ENCODE measurements at places on chromosomes 4 and X.

DNA sequence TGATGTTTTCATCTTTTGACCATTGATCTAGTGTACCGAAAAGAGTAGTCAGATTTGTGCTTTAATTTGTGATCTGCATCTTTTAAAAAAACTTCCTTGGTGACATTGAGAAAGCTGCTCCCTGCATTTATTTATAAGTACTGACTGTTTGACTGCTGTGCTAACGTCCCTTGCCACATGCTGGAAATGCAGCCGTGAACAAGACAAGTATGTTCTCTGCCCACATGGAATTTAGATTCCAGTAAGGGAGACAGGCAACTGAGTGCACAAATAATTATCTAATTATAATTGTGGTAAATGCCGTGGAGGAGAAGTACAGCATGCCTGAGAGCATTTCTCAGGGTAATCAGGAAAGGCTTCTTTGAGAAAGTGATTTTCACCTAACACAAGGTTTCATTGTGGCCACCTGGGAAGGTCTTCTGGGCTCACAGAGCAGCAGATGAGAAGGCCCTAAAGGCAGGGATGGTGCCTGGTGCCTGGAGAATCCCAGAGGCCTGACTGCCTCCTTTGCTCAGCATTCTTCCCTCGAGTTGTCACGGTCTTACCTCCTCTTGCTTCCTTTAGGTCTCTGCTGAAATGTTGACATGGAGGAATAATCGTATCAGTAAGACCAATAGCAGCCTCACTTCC lies 55.8 kb downstream of the PTTG2 start:
- peak; percentile 5 for DNase-seq

DNA sequence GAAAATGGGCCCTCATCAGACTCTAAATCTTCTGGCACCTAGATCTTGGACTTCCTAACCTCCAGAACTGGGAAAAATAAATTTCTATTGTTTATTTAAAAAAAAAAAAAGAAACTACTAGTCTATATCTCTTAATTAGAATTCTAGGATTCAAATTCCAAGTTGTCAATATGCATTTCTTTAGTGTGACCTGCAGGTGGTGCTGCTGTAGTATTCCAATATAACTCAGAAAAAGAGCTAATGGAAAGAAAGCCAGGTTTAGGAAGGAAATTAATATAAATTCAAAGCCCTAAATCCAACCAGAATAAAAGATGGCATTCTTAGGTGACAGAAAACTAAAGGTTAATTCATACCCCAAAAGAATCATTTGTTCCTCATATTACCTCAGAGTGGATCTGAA lies 80.0 kb upstream of the NALF2 start:
- DNase-seq, result no peak

DNA sequence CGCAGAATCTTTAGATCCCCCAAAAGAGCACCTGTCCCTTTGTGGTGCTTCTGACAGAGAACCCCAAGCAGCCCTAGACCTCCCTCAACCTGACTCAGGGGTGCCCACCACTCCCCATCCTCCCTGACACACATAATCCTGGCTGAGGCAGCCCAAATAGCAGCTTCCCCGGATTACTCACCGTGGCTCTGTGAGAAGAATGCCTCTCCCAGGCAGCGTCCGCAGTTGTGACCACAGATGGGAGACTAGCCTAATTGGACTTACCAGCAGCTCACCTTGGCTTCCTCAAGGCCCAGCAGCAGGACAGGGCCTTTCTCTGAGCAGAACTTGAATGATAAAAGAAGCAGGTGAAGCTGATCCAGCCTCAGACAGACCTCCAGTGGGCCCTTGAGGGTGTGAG lies 10.3 kb upstream of the ODAPH start:
- DNase-seq, result peak; percentile 2

GRCh38 chrX:136112286-136112685 lies 35.0 kb upstream of the FHL1 start:
- DNase-seq, result no peak

- no peak for DNase-seq
Observed at GRCh38 chr4:102572452-102572851, 71.3 kb downstream of the NFKB1 start.

DNA sequence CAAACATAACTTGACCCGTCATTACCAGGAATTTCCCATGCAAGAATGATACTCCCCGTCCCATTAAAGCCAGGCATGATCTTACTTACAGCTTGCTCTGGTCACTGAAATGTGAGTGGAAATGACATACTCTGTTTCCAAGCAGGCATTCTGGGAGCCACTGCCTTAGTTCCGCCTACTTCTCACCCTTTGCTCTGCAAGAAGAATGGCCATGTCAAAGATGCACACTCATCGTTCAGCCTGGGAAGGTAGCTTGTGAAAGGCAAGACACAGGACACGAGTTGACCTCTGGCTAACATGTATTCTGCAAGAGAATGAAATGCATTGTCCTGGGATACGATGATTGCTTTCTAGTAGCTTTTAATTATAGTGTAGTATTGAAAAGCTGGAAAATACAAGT lies 1144.4 kb downstream of the NLGN4X start:
- DNase-seq, result no peak

- no peak for DNase-seq
Observed at GRCh38 chr4:134200811-134201215, 776 bp downstream of the PABPC4L start.

DNA sequence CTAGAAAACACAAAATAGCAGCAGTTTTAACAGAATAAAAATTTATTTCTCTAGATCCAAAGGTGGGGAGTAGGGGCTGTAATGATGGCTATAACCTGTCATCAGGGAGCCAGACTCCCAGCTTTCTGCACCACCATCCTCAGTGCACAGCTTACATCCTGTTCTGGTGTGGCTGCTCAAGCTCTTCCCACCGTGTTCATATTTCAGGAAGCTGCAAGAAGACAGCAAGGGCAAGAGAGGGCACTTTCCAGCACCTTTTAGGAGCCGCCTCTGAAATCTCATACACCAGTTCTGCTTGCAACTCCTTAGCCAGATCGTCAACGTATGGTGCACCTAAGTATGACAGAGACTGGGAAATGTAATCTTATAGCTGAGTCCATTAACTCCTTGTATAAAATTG lies 253.7 kb downstream of the CENPC start:
- no peak for DNase-seq

GRCh38 chr4:33323393-33323792 lies 2603.2 kb downstream of the PCDH7 start:
- no peak for DNase-seq

GRCh38 chr4:165343353-165344191 lies 16.1 kb downstream of the MSMO1 start:
- DNase-seq, result no peak

DNA sequence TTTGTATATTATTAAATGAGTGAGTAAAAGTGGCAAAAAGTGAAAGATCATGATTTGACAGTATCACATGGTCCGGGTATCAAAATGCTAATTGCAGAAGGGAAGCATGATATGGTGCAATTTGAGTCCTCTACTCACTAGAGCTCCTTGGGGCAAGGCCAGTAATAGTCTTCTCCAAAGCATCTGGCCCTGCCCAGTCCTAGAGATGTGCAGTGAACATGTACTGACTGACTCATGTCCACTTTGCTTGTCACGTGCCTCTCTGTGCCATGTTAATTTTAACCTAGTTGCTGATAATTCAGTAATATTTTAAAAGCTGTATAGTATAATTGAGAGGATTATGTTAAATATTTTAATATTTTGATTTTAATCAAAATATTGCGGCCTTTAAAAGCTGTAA lies 54.6 kb upstream of the TENM3 start:
- no peak for DNase-seq

- DNase-seq, result no peak
Observed at GRCh38 chrX:12170755-12171154, 32.5 kb downstream of the FRMPD4 start.

- DNase-seq, result no peak
Observed at GRCh38 chrX:119132961-119133360, 5.3 kb upstream of the KIAA1210 start.

DNA sequence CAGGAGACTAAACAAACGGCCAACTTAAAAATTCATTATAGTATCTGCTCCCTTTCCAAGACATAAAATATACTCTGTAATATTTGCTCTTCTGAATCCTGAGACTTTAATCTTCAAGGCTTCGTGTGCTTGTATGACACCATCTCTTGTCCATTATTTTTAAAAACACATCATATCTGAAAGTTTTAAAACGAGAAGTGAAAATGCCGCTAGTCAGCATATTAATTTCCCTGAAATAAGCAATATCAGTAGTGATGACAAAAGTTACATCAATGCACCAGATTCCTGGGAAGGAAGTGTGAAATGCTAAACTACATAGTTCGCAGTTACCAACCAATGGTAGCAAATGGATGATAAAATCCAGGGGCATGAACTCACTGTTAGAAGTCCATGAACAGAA lies 66.8 kb upstream of the EXOC1L start:
- DNase-seq, result no peak

- no peak for DNase-seq
Observed at GRCh38 chrX:15416133-15416993, 32.1 kb upstream of the VEGFD start.

DNA sequence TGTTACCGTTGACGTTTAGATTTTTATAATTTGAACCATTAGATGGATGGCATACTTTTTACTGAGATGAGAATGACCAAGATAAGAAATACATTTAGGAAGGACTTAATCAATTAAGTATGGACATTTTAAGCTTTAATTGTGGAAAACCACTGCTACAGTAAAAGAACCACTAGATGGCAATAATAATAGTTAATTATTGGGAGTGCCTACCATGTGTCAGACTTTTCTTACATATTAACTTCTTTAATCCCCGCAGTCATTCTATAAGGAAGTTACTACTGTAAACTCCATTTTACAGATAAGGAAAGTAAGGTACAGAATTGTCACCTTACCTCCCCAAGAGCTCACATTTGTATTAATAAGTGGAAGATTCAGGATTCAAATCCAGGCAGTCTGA lies 48.5 kb upstream of the MYOZ2 start:
- DNase-seq, result no peak

DNA sequence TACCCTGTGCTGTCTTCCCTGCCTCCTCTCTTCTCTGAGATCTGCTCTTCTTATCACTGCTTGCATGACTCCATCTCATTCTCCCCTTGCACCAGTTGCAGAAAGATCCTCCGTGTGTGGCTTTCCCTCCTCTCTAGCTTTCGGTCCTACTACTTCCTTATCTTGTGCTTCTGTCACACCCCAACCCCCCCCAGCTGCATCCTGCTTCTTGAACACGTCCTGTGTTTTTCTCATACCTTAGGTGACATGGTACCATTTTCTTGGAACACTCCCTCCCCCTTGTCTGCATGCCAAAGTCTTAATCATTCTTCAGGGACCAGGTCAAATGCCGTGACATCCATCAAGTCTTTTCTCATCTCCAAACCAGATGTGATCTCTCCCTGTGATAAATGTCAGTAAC lies 46.4 kb downstream of the FHL1 start:
- no peak for DNase-seq

GRCh38 chrX:128846385-128846784 lies 676.9 kb downstream of the SMARCA1 start:
- no peak for DNase-seq

DNA sequence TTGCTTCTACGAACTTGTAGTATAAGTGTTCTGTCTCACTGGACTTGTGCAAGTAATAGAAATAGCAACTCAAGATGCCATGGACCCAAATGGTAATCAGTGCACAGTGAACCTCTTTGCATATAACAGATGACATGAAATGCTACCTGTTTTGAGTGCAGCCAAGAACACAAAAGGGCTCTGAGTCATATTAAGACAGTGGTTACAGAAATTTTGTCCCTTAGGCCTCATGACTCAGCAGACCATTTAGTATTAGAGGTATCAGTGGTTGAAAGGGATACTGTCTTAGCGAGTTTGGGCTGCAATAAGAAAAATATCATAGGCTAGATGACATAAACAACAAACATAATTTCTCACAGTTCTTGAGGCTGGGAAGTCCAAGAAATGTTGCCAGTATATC lies 502.9 kb upstream of the PCDH10 start:
- no peak for DNase-seq

DNA sequence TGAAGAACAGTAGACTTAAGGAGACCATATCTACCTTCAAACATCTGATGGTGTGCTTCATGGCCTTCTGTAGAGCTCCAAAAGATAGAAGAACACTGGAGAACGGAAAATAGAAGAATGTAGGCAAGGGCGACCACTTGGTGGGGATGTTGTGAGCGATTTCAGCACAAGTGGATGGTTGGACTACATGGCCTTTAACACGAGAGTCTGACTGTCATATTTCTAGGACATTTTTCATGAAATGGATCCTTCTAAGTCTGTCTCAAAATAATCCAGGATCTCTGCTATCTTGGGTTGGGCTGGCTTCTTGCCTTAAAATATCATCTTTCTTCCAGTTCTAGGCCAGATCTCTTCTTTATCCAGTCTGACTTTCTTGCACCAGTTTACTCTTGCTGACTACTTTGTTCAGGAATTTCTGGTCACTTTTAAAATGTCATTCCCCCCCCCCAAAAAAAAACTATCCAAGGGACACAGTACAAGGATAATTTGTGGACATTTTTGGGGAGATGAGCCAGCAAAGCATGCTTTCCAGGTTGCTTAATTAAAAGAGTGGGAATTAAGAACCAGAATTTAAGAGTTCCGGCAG lies 1.2 kb upstream of the MID1IP1 start:
- DNase-seq, result no peak

DNA sequence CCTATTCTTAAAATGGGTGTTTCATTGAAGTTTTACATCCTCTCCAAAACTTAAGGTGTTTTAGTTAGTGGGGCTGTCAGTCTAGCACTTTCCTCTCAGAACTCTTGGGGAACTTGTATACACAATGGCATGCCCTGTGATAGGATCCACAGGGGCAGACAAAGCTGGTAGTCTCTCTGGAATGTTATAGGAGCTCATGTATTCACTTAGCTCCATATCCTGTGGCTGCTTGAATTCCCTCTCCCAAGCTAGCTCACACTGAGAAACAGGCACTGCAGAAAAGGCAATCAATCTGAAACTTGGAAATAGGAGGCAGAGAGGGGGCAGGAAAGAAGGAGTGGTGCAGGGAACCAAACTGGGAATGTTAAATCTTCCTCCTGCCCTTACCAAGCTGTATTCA lies 26.3 kb upstream of the ARMCX2 start:
- DNase-seq, result no peak

DNA sequence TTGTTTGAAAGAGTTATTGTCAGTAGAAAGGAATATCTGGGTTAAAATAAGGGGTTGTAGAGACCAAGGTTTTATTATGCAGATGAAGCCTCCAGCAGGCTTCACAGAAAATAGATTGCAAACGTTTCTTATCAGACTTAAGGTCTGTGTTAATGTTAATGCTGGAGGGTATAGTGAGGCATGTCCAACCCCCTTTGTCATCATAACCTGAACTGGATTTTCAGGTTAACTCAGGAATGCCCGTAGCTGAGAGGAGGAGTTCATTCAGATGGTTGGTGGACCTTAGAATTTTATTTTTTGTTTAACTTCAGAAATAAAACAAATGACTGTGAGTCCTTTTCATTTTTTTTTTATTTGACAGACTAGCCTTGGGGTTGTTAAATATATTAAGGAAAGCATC lies 354.1 kb downstream of the GPM6A start:
- DNase-seq, result no peak

GRCh38 chrX:26511589-26512363 lies 295.8 kb downstream of the MAGEB5 start:
- DNase-seq, result no peak

GRCh38 chrX:112819008-112819640 lies 21.5 kb downstream of the AMOT start:
- DNase-seq, result peak; percentile 64

GRCh38 chr4:122309988-122310626 lies 68.7 kb upstream of the ADAD1 start:
- DNase-seq, result no peak

GRCh38 chr4:89301902-89302301 lies 5.7 kb downstream of the GPRIN3 start:
- no peak for DNase-seq

Measured in AG09319 (cell line).